ENCODE measurements at places on chromosomes 4 and X.
A peak's percentile ranks its signal among the peaks of the same experiment; 100 is the strongest.

- DNase-seq = peak; percentile 30
These were observed 69.2 kb upstream of the PNPLA4 start for GRCh38 chrX:7996414-7996813.

GRCh38 chr4:71209161-71209560 lies 129.7 kb upstream of the SLC4A4 start:
- no peak for DNase-seq

GRCh38 chrX:38768079-38768478 lies 33.2 kb upstream of the MID1IP1 start:
- DNase-seq = peak; percentile 19

GRCh38 chr4:85125688-85126087 lies 159.2 kb upstream of the WDFY3 start:
- DNase-seq = no peak

GRCh38 chr4:42119886-42120285 lies 32.6 kb downstream of the BEND4 start:
- no peak for DNase-seq

GRCh38 chr4:105674011-105674410 lies 34.5 kb downstream of the INTS12 start:
- no peak for DNase-seq

GRCh38 chrX:3271183-3271833 lies 75.1 kb downstream of the MXRA5 start:
- DNase-seq = no peak

DNA sequence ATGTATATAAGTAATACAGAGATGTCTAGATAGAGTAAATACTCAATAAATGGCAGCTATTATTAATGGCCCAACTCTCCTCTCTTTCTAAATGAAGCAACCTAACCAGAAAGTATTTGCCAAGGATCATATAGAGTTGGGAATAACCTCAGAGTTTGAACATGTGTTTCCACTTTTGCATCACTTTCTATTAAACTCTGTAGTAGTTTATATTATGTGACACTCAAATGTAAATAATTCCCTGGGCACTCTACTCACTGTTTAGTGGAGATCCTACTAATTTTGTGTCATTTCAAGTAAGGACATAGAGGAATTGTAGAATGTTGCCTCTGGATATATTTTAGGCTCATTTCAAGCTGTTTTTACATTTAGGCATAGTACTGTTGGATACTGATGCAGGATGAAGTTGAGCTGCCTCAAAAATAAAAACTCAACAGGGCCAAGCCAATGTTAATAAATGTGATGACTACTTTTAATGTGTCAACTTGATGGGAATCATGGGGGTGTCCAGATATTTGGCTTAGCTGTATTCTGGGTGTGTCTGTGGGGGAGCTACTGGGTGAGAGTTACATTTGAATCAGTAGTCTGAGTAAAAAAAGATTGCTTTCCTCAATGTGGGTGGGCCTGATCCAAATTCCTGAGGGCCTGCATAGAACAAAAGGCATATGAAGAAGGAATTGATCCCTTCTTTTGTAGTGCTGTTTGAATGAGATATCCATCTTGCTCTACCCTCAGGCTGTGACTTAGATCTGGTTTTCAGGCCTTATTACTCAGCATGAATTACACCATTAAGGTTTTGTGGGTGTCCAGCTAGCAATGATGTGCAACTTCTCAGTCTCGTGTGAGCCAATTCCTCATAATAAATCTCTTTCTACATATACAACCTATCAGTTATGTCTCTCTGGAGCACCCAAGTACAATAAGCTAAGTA lies 1368.2 kb downstream of the STIM2 start:
- DNase-seq = no peak

- DNase-seq = no peak
These were observed 12.0 kb upstream of the UNC5C start for GRCh38 chr4:95560774-95561173.

DNA sequence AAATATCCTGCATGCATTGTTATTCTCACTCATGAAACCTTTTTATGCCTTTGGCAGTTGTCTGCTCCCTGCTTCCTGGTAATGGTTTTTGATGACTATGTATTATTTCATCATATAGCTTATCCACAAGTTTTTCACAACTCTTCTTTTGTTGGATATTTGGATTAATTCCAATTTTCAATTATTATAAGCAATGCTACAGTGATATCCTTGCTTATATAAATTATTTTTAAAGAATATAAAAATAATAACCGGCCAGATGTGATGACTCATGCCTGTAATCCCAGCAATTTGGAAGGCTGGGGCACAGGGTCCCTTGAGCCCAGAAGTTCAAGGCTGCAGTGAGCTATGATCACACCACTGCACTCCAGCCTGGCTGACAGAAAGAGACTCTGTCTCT lies 47.0 kb downstream of the ASIC5 start:
- no peak for DNase-seq

DNA sequence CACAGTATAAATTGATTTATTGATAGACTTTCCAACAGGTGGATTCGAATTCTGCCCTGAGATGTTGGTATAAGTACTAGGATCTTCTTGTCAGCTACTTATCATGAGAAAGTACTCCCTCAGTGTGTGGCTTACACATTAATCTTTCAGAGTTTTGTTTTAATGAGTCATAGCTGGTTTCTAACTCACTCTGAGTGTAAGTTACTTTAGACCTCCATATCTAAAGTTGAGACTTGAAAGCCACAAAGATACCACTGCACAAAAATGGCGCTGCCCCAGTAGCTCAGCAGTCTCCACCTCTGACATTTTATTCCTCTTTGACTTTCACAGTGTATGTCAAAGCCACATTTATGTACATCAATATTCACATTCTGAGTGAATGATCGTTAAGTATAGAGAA lies 318.5 kb downstream of the ARAP2 start:
- no peak for DNase-seq

DNA sequence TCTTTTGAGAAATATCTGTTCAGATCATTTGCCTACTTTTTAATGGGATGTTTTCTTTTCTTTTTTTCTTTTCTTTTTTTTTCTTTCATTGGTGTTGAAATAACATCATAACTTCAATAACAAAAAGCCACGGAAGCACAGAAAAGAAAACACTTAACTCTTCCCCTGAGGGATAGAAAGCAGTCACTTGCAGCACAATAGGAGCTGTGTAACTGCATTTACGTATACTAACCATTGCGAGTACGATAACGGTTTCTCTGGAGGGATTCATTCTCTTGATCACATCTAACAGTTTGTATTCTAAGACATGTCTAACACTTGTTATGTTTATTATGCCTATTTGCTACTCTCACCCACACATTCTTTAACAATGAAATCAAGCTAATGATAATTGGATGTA lies 27.3 kb downstream of the C4orf46 start:
- DNase-seq = no peak

GRCh38 chr4:622071-622995 lies 3.0 kb upstream of the PDE6B start:
- DNase-seq = no peak

- no peak for DNase-seq
These were observed 700.6 kb upstream of the PITX2 start for GRCh38 chr4:111323496-111323895.

- DNase-seq = no peak
These were observed 15.4 kb downstream of the IGFBP7 start for GRCh38 chr4:57094832-57095223.

DNA sequence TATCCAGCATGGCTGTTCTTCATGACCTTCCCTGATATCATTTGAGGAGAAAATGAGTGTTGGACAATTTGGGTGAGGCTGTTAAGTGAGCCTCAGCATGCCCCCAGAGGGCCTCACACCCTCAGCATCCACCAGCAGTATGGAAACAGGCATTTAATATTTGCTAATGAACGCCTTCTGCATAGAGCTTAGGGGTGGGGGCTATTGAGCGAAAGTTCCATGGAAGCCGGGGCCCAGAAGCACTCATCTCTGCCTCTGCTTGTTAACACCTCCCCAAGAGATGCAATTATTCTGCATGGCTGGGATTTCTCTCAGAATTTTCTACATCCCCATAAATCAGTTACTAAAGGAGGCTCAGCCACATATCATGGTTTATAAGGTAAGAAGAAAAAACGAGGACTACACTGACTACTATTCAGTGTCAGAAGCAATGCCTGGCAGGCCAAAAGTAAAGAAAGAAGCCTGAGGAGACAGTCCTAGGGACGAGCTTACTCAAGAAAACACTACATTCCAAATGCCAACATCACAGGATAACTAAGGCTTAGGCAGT lies 100.1 kb upstream of the MAP3K15 start:
- DNase-seq = no peak

GRCh38 chr4:86592553-86593249 lies 1.4 kb upstream of the PTPN13 start:
- no peak for DNase-seq

All from SK-N-SH (cell line).